ENCODE measurements at places on chromosomes 1 and 21.

- no peak for DNase-seq
Observed at GRCh38 chr1:162204129-162204822, 134.8 kb downstream of the NOS1AP start.

DNA sequence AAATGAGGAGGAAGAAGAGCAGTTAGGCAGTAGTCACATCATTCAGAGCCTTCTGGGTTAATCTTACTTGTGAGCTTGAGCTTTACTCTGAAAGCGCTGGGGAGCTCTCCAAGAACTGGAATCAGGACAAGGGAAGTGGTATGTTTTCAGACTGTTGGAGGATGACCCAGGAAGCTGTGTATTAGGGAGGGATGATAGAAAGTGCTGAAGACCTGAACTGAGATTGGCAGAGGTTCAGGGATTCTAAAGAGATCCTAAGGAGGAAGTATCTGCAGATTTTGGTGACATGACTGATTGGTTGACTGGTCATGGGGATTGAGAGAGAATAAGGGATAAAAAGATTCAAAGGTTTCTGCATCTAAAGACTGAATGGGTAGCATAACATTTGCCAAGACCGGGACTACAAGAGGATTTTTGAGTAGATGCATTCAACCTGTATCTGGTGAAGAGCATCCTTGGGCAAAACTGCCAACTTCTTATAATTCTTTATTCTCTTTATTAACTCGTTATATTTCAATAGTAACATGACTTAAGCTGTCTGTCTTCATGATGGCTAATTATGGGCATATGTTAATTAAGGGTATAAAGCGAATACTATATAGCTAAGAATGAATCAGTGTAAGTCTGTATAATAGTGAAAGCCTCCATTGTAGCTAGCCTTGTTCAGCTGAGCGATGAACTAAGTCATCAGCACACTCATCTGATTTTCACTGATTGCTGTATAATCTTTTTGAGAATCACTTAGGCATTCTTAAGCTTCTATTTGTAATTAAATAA is 41.8 kb downstream of the XCL1 start:
- DNase-seq: no peak

GRCh38 chr1:245016700-245017099 is 138.1 kb upstream of the KIF26B start:
- DNase-seq: no peak

DNA sequence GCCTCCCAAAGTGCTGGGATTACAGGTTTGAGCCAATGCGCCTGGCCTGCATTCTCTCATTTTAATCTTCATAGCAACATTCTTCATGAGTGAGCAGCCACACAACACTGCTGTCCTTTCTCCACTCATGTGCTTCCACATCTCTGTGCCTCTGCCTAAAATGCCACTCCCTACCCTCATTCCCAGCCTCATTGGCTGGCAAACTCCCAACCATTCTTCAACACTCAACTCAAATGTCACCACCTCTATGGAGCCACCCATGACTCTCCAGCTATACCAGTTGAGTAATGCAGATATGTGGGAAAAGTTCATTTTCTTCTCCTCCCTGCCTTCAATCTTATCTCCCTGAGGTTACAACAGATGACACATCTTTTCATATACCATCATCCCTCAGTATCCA is 53.9 kb upstream of the ZC3H12A start:
- no peak for DNase-seq

DNA sequence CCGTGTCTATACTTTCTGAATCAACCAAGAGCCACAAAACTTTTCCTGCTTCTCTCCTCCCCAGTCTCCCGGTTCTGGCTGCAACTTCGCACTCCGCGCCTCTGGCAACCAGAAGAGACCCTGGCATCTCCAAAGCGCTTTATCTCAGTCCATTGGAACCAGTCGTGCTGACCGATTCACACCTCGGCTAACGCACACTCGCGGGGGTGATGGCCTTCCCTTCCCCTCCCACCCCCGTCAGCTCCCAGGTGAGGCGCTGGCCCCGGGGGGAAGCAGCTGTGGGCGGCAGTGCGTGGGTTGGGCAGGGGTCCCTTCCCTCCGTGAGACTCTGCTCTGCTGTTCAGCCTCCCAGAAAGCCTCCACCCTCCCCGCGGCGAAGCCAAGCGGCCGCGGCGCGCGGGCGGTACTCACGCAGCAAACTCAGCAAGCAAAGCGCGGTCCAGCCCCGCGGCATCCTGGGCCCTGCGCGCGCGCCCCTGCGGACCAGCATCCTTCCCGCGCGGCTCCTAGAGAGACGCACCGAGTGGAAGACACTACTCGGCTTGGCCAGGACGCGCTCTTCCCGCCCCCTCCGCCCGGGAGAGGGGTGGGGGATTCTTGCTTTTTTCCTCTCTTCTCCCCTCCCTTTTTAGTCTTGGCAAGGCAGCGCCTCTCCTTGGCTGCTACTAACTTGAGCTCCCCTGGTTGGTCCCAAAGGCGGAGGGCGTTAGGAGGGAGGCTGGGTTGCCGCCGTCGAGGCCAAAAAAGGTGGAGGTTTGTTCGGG is at the start of gene CD34:
Gene CD34 (minus strand): TSS at position 535 of the 764 bp plus-strand sequence. CDS start 45 bp downstream, at position 490.
- no peak for DNase-seq

DNA sequence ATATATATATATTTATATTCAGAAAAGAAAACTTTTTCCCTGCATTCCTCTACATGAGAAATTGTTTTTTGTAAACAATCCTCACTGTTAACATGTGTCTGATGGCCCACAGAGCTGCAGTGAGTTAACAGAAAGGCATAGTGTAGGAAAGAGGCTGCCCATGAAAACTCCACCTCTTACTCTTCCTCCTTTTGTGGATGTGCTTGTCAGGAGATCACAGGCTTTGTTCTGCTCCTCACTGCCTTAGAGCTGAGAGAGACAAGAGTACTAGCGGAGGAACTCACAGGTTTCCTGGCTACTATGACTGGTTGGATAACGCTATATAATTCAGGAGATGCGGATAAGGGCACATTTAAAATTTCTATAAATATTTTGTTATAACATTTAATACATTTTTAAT is 200.6 kb downstream of the BRINP3 start:
- DNase-seq: no peak

DNA sequence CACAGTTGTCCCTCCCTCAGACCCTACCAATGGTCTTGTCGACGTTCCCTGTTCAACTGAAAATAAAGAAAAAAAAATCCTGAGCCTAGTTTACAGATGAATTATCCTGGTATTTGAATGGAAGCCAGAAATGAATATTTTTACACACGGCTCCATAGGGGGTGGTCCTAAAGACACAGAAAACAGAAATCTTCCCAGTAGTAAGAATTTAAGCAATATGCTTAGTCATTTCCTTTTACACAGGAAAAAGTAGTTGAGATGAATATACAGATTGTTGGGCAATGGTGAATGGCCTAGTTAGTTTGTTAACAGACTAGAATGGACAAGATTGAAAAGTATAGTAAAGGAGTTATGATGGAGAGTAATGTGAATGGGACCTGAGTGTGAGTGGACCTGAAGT is 67.4 kb downstream of the RGS18 start:
- no peak for DNase-seq

- DNase-seq: no peak
Observed at GRCh38 chr1:17692645-17693044, 62.5 kb upstream of the ACTL8 start.

All from hematopoietic multipotent progenitor cell treated with erythropoietin and hydrocortisone succinate and interleukin-3 and kit ligand, for 15 days (in vitro differentiated cells).